ENCODE measurements at places on chromosomes 6 and 20.
A peak's percentile ranks its signal among the peaks of the same experiment; 100 is the strongest.

- DNase-seq = no peak
These were observed 2.8 kb downstream of the PDE10A start for GRCh38 chr6:165659945-165660856.

DNA sequence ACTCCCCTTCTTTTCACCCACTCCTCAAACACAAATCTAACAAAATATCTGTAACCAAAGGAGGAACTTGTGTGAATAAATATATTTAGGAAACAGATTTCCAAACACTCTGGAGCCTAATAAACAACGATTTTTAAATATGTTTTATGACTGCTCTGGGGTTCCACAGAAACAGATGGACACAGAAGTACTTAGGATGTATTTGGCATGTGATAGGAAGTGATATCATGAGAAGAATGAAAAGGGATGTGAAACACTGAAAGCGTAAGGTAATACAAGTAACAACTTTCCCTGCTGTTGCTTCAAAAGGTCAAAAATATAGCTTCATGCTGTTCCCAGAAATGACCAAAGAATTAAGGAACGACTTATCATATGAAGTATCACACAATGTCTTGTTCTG lies 26.1 kb upstream of the ENPP1 start:
- no peak for DNase-seq

DNA sequence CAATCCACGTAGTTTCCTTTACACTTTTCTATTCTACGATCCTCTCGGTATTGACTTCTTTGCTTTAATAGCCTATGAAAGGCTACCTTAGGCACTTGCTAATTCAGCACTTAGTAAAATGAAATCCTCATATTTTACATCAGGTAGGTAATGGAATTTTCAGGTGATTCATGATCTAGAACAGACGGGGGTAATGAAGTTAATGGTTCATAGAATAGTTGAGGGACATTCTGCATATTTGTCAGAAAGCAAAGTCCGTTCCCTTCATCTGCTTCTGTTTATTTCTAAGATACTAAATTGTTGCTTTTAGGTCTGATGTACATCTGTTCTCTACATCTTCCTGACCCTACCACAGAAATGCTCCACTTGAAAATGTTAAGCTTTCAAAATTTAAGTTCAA lies 431.7 kb downstream of the CDKAL1 start:
- DNase-seq = no peak

GRCh38 chr6:57216235-57217101 lies 5.6 kb downstream of the RAB23 start:
- DNase-seq = no peak

- DNase-seq = peak; percentile 79
These were observed 10.9 kb downstream of the ABT1 start for GRCh38 chr6:26607434-26608230.

All from activated naive CD4-positive, alpha-beta T cell treated with anti-CD3 and anti-CD28 coated beads for 36 hours (primary cell).